Caki2 (cell line): ENCODE measurements at places on chromosomes 4 and X.

DNA sequence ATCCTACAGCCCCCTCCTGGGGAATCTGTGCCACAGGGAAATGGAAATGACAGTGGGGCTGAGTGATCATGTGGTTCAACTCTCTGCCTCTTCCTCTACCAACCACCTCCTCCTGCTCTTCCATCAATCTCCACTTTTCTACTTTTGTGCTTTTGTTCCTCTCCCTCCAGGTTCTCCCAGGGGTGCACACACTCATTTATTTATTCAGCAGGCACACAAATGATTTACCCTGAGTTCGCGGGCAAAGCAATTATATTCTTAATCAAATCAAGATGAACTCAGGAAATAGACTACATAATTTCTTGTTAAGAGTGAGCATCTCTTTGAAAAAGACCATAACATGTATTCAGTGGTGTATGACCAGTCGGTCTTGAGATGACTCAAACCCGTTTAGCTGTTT is 69.2 kb downstream of the VCX3A start:
- DNase-seq: peak; percentile 7

GRCh38 chrX:53452812-53453211 is 18.6 kb upstream of the HSD17B10 start:
- no peak for DNase-seq

DNA sequence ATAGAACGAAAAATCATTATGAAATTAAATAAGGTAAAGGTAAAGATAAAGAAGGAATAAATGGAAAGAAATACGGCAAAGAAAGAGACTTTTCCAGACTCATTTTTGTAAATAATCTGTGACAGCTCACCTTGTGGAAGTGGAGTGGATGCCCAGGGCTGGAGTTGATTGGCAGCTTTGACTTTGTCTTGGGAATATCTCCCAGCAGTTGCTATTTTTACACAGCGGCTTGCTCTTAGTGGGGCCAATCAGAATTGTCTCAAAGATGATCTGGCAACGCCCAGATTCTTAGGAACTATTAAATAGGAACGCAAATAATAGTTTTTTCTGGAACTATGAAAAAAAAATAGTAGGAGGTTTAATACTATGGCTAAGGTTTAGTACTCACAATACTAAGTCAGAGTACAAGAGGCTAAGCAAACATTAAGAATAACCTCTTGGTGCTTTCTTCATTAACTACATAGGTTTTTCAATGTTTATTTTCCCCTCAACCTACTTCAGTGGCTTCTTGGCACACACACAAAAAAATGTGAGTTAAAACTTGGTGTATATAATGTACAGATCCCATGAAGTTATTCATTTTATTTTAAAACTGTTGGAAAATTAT is 132.7 kb downstream of the TRAM1L1 start:
- no peak for DNase-seq

- no peak for DNase-seq
Measured at GRCh38 chr4:81356621-81357020, 115.1 kb downstream of the RASGEF1B start.

DNA sequence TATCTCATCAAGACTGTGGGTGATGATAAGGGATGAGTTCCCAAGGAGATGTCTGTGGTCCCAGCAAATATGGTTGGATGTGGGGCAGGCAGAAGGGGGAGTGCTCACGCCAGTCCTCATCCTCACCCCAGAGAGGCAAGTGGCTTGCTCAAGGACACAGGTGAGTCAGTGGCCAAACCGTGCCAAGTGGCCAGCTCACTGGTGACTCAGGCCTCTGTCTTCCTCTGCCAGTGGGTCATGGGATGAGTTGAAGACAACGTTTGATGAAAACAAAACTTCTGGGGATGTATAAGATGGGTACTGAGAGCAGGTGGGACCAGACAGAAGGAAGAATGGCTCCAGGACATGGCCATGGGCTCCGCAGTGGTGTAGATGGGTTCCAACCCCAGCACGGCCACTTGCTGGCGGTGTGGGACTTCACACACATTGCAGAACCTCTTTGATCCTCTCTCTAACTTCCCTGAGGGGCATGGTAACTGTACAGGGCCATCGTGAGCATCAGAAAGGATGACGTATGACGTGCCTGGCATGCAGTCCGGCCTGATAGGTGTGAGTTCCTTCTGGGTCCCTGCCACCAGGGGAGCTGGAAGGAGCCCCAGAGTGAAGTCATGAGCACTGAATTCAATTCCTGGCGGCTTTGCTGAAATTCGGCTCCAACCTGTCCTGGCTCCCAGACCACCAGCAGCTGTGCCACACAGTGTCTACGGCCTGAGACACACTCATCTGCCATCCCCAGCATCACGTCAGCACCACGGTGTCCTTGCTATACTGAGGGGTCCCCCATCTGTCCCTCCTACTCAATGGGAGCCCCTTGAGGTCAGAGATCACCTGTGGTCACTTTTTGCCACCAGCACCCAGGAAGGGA is 41.3 kb upstream of the GPR78 start:
- peak; percentile 50 for DNase-seq
